RPMI8226 (cell line): ENCODE measurements at places on chromosomes 7 and 10.

DNA sequence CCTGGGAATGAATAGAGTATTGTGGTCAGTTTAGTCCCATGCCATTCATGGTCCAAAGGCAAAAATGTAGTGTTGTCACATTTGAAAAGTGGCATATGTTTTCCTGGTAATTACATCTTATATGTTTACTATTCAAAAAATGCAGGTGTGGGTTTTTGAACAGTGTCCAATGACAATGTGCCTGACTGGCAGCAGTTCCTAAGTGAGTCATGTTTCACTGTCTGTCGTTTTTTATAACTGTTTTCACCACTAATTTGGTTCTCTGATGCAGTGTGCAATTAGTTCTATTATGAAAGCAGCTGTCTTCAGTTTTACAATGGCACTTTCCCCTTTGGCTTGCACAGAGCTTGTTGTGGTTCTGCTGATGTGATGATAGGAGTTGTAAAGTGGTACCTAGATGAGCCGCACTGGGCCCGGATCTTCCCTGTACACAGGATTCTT, 162.3 kb downstream of the SEM1 start:
- DNase-seq = no peak

DNA sequence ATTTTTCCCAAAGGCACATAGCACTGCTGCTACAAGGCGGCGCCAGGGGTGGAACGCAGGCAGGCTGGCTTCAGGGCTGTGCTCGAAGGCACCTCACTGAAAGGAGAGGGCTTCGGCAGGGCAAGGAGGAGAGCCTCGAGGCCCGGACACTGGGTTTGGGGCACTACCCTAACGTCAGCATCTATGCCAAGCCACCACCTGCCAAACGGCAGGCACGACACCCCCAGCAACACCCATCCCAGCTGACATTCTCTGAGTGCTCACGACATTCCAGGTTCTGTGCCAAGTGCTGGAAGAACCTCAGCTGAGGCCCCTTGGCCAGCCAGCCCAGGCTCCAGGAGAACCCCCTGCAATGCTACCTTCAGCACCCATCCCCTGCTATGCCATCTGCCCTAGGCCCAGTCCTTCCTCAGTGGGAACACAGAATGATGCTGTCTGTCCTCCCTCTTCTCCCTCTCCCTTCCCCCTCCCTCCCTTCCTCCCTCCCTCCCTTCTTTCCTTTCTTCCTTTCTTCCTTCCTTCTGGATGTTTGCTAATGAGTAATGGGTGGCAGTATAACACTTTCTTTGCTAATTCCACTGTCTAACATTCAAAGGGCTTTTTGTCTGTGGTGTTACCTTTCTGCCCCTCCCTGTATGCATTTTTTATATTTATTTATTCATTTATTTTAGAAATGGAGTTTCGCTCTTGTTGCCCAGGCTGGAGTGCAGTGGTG, 24.3 kb downstream of the ZCCHC24 start:
- no peak for DNase-seq

GRCh38 chr7:157784041-157784835, 447.4 kb downstream of the DNAJB6 start:
- no peak for DNase-seq

DNA sequence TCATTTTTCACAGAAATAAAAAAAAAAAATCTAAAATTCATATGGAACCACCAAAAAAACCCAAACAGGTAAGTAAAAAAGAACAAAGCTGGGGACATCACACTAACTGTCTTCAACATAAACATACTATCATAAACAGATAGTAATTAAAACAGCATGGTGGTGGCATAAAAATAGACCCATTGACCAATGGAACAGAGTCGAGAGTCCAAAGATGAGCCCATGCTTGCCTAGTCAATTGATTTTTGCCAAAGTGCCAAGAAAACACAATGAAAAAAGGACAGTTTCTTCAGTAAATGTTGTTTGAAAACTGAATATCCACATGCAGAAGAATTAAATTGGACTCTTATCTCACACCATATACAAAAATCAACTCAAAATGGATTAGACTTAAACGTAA, 513.2 kb upstream of the PHF14 start:
- DNase-seq = no peak

GRCh38 chr7:151403764-151404163, 6.1 kb downstream of the WDR86 start:
- DNase-seq = peak; percentile 37

DNA sequence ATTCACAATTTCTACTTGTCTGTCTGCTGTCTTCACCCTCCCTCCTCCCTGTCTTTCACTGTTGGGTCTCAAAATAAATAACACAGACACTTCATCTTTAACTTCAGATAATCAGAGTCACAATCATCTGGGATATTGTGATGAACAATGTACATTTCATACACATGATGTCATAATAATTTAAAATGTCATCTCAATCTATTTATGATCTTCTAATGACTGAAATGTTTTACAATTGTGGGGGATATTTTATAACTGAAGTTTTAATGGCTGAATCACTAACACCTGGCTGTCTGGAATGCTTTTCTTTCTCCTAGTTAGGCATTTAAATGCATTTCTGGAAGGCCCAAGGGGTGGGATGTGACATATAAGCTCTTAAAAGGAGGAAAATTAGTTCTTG, 859.8 kb downstream of the LRMDA start:
- no peak for DNase-seq

DNA sequence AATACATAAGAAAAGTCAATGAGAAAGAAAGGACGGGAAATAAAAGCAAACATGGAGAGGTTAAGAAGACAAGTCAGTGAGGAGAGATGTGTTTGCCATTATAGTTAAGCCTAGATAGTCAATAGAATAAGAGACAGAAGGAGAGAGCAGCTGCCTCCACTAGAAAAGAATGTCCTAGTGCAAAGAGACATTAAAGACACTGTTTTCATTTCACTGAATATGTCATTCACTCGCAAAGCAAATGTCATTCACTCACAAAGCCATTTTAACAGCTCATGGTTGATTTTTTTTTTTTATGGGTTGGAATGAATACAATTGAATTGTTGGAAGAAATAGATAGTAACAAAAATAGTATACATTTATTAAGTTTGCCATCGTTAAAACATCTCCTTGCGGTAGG, 1007.6 kb downstream of the DNAJB9 start:
- DNase-seq = no peak
